ENCODE measurements at places on chromosomes 6 and 20. TPM values are rescaled to one million over a fixed set of nuclear protein-coding genes. Genes with fewer than 3 reads are reported as not detected.

- no peak for DNase-seq
Observed at GRCh38 chr6:79613912-79614311, 17.2 kb upstream of the SH3BGRL2 start.

GRCh38 chr6:26155061-26155930, 68.1 kb downstream of the HFE start:
- DNase-seq, result no peak

PNISR gene
- total RNA-seq, result 94.9 TPM

XKR7 gene
- not detected for total RNA-seq

ARMC12 gene
- total RNA-seq, result 3.2 TPM

DNA sequence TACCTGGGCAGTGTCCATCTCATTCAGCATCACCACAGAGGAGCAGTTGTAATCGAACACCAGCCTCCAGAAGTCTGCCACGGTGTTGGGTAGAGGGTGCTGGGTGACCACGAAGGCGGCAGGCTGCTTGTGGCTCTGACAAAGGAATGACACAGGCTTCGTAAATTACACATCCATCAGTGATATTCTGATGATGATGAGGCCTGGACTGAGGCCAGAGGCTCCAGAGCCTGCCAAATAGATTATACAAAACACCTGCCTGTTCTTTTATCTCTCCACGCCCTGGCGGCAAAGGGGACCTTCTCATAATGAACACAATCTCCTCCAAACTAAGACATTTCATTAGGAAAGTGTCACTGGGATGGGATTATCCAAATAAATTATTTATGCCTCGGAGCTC, 480.2 kb upstream of the CHD6 start:
- DNase-seq, result no peak

ANKRD66 gene
- not detected for total RNA-seq

DNA sequence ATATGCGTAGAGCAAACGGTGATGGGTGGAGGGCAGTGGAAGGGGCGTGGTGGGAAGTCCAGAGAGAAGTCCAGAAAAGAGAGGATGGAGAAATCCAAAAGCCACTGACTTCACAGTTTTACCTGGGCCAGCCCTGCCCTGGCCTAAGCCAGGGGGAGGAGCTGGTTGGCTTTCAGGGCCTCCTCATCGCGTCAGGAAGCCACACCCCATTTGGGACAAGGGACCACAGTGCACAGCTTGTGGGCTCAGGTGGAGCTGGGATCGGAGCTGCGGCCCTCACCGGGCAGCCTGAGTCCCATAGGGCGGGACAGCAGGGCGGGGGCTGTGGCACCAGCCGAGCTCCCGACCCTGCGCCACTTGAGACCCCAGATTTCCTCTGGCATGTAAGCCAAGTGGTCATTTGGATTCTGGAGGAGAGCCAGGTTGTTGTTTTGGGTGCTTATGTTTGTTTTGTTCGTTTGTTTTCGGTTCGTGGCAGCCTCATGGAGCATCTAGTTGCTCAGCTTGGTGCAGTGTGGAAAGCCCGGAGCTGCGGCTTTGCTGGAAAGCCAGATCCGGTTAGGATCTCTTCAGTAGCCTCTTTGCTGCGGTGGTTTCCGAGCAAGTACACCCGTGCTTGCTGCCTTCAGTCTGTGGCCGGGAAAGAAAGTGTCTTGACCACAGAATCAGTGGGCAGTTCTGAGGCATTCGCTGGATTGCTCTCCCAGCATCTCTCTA, 42.2 kb downstream of the RIOK1 start:
- no peak for DNase-seq

DNA sequence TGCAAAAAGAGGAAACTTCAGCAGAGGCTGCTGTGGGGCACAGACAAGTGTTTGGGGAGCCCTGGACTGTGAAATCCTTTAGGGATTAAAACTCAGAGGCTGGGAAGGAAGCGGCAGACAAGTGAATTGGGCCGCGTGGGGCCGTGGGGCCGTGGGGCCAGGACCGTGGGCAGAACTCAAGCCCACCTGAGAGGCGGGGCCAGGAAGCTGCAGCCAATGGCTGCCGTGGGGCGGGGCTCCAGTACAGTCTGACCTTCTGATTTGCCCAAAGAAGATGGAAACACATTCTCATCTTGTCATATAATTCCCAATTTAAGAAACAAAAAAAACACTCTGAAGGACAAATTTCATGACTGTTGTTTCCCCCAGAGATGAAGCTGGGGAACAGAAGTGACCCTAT, 55.4 kb downstream of the ANKRD60 start:
- DNase-seq, result no peak

DNA sequence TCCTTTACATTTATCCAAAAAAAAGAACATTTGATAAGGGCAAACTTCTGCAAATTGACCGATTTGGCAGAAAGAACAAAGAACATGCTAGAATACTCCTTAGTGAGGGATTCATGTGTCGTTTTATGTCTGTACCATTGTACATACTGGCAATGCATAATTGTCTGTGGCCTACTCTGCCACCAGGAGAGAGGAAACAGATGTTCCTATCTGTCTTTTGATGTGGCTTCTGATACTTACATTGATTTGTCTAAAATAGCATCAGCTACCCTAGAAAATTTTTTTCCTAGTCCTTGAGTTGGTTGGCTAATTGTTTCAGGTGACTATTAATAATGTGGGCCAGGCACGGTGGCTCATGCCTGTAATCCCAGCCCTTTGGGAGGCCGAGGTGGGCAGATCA, 654.1 kb downstream of the KIF16B start:
- no peak for DNase-seq

SNRNP48 gene
- 11.9 TPM for total RNA-seq

TSBP1 gene
- total RNA-seq, result not detected

- no peak for DNase-seq
Observed at GRCh38 chr20:60255866-60256265, 297.6 kb downstream of the CDH26 start.

- DNase-seq, result no peak
Observed at GRCh38 chr6:3870528-3870925, 21.4 kb downstream of the FAM50B start.

LINC00237 gene
- not detected for total RNA-seq

DNA sequence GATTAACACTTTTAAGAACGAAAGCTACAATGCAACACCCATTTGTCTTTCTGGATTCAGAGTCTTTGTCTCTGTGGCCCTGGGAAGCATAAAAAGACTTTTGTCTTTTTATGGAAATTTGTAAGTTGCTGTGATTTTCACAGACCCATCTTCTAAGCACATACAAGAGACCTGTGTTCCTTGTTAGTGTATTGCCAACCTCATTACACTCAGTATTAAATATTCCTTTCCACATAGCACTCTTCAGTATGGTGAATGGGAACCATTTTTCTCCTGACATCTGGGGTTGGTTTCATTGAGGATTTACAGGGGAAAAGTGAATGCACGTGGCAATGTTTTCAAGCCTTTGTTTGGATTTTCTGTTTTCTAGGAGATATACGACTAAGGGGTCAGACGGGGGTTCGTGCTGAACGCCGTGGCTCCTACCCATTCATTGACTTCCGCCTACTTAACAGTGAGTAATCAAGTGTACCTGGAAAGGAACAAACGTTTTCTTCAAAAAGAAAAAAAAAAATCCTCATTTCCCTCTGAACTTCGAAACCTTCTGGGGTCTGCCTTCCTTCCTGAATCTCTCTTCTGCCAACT, 141.7 kb downstream of the MTFR2 start:
- no peak for DNase-seq

- DNase-seq, result no peak
Observed at GRCh38 chr6:55941702-55942101, 66.3 kb upstream of the BMP5 start.

C6orf163 gene
- total RNA-seq, result 1.7 TPM

- DNase-seq, result no peak
Observed at GRCh38 chr20:62243906-62244515, 5.7 kb downstream of the OSBPL2 start.

DNA sequence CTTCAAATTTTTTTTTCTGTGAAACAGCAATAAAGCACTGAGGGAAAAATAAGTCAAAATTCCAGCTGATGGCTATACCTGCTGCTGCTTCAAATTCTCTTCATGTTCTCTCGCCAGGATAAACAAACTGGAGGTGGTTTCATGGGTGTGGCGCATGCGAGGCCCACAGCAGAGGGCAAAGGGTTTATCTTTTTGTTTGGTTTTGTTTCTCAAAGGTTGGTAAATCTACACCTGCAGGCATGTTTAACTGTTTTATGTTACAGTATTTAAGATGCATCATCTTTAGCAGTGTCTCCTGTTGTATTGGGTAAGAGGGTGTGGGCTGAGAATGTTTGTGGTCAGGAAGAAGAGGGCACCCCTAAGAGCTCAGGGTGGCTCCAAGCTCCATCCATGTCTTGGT, 342.2 kb downstream of the CDH26 start:
- DNase-seq, result no peak

GLP1R gene
- total RNA-seq, result not detected

DNA sequence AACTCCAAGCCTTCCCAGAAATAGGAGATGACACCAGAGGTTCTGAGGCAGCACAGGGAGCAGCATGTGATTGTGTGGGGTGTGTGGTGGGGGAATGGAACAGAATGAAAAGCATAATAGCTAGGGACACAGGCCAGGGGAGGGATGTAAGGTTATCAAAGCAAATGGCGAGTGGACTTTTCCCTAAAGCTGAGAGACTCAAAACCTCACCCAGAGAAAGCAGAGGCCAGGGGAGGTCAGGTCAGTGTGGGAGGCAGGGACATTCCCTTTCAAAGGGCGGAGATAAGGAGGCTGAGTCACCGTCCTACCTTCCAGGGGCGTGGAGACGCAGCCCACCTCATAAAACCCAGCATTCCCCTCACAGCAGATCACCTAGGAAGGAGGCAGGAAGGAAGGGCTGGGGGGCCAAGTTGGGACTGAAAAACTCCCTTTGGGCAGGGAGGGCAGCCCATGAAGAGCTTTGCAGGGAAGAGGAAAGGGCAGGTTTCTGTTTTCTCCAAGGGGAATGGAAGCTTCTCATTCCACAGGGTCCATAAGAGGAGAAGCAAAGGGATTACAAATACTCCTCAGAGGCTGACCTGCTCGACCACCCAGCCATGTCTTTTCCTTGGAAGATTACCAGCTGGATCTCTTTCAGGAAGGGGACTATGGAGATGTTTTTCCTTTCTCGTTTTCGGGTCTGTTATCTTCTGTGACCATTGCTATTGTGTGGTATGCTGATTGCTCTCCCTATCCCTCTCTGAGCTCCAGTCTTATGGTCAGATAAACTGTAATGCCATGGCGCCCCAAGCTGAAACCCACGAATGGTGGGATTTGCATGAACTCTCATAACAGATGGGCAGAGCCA, 9.6 kb upstream of the LY6G5C start:
- no peak for DNase-seq

ANKRD60 gene
- total RNA-seq, result not detected

DNA sequence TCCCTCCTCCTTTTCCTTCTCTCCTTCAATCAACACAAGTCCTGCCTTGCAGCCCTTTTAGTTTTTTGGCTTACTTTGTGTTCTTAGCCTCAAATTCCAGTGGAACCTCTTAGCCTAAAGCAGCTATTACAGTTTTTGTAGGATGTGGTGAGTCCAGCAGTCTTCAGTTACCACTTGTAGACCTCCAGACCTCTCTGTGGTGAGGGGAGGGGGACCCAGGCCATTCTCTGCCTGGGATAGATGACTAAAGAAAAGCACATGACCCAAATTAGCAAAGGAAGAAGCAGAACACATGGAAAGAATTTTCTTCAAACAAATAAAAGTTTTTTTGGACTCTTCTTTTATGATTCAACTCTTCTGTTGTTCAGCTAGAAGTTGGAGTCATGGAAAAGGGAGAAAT, 246.5 kb downstream of the HAO1 start:
- no peak for DNase-seq

DNA sequence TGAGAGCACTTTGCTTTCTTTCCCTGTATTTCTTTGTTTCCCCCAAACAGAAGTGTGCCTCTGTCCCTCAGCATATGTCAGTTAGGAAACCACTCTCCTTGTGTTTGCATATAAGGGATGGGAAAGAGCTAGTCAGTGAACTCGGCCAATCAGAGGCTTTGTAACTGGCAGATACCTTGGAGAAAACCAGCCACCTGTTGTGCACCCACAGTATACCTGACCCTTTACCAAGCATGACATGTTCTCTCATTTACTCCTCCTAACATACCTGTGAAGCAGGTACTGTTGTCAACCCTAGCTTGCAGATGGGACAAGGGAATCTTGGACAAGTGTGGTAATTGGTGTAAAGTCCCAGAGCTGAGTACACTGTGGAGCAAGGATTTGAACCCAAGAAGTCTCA, 96.1 kb upstream of the FAM8A1 start:
- DNase-seq, result no peak

CBLN4 gene
- total RNA-seq, result 0.32 TPM

DUSP15 gene
- not detected for total RNA-seq

- DNase-seq, result no peak
Observed at GRCh38 chr6:145929037-145929633, 35.0 kb downstream of the SHPRH start.

DNA sequence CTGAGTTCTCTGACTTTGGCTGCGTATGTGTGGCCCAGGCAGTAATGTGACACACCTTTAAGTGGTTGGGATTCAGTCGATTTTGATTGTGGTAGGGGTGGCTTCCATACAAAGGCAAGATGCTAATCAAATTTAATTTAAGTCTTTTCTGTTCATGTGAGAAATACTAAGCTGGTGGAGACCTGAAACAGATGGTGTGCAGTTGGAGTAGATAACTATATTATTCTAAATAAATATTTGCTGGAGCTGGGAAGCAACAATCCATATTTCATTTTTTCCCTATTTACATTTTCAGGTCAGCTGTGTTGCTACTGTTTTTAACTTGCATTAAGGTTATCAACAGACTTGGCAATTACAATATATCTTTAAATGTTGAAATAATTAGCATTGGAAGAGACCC, 67.4 kb upstream of the C20orf144 start:
- no peak for DNase-seq

MATN4 gene
- total RNA-seq, result not detected

- no peak for DNase-seq
Observed at GRCh38 chr20:22241609-22242008, 342.8 kb downstream of the FOXA2 start.

DNA sequence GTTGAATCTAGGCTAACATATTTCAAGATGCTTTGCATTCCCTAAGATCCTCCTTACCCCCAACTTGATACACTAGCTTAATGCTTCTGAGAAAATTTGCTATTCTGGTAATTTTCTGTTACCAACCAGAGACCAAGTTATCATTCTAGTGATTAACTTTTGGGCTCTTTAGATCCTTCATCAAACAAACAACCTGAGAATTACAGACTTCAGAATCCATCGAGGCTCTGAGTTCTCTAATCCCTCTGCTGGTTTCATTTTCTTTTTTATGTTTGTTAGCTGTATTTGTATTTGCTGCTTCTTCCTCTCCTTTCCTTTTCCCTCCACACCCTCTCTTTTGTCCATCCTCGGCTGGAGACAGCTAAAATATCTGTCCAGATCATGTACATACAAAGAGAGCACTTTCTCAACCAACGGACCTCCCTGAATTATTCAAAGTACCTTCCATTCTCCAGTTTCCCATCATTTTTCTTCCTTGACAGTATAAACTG, 98.7 kb upstream of the RIPOR2 start:
- DNase-seq, result no peak

ARHGAP18 gene
- 42.5 TPM for total RNA-seq
